ENCODE measurements at places on chromosomes 3 and 15.

DNA sequence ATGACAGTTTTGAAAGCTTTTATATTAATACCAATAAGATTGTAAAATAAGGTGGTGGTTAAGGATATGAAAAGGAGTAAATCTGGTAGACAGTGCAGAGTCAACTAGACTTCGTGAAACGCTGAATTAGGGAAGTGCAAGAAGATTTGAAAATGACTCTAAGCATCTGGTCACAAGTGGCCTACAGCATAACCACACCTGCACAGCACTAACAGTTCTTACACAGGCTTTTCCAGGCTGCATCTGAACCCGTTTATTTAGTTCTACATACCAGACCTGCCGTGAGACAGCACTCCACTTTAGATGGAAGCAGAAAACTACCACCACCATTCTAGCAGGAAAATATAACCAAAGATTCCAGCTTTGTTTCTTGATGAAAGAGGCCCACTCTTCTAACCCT, 1.9 kb downstream of the DMXL2 start:
- no peak for DNase-seq

DNA sequence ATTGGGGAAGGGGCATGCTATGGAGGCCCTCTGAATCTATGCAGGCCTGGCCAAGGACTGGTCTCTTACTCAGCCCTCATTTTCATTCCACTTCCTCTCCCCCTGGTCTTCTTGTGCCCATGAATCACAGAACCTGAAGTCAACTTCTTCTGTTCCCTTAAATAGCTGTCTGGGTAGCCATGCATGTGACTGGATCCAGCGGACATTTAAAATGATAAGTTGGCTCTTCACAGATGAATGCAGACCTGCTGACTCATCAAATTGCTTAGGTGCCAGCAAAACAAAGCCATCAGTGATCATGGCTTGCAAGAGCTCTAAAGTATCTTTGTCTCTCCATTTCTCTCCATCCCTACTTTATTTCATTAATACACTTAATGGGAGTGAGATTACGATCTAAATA, 90.1 kb upstream of the CADPS start:
- DNase-seq: no peak

- DNase-seq: peak; percentile 10
These were observed 248.3 kb downstream of the CGGBP1 start for GRCh38 chr3:87810452-87811016.

GRCh38 chr15:71329497-71330260, 214.4 kb downstream of the THSD4 start:
- DNase-seq: no peak

DNA sequence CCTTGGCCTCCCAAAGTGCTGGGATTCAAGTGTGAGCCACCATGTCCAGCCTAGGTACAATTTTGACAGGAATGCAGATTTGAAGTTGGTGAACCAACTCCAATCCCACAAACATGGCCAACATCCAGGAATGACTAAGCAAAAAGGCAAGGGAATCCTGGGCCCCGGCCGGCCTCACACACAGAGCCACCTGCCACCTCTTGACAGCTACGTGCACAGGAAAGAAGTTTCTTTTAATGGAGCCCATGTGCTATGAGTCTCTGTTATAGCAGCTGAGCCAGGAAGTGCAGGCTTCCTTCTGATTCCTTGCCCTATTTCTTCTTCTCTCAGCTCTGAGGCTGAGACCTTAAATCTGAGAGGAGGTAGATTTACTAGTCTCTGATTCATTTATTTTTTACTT, 8.8 kb downstream of the TMEM40 start:
- peak; percentile 26 for DNase-seq

- DNase-seq: no peak
These were observed 122.3 kb downstream of the RSL24D1 start for GRCh38 chr15:55074431-55074830.

Measured in non-pigmented ciliary epithelial cell (primary cell).